ENCODE measurements at places on chromosomes 1 and 21. TPM values are rescaled to one million over a fixed set of nuclear protein-coding genes. Genes with fewer than 3 reads are reported as not detected.

GRCh38 chr1:220803401-220804201 lies 16.9 kb downstream of the MTARC1 start:
- no peaks in the 10 kb centered on the region for H3K4me1 ChIP-seq
- H3K27ac ChIP-seq: no peak overlapping the region

Gene ARID1A
- 98.0 TPM for total RNA-seq

GRCh38 chr1:245396615-245397014 lies 241.8 kb downstream of the KIF26B start:
- H3K27ac ChIP-seq: no peak overlapping the region
- no peak overlapping the region for H3K4me3 ChIP-seq
- H3K36me3 ChIP-seq: no peaks in the 10 kb centered on the region
- H3K27me3 ChIP-seq: no peaks in the 10 kb centered on the region
- no peak for DNase-seq

Gene PRR9
- not detected for total RNA-seq

GRCh38 chr1:110012100-110012780 lies 22.2 kb upstream of the STRIP1 start:
- peaks cover 27% of the 10 kb centered on the region for H3K4me1 ChIP-seq
- H3K27me3 ChIP-seq: no peaks in the 10 kb centered on the region
- DNase-seq: peak; percentile 45

DNA sequence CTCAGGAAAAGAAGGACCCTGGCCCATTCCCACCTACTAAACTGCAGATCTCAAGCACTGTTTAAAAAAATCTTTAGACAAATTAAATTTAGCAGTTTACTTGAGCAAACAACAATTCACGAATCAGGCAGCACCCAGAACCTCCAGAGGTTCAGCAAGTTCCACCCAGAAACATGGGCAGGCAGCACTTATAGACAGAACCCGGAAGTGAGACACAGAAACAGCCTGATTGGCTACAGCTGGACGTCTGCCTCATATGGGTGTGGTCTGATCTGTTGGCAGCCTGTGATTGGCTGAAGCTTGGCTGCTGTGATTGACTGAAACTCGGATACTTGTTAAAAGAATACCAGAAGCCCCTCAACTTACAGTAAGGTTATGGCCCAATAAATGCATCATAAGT lies 34.7 kb upstream of the COL6A2 start:
- H3K36me3 ChIP-seq: no peaks in the 10 kb centered on the region
- no peak for DNase-seq
- H3K27me3 ChIP-seq: no peaks in the 10 kb centered on the region
- H3K4me1 ChIP-seq: no peaks in the 10 kb centered on the region

DNA sequence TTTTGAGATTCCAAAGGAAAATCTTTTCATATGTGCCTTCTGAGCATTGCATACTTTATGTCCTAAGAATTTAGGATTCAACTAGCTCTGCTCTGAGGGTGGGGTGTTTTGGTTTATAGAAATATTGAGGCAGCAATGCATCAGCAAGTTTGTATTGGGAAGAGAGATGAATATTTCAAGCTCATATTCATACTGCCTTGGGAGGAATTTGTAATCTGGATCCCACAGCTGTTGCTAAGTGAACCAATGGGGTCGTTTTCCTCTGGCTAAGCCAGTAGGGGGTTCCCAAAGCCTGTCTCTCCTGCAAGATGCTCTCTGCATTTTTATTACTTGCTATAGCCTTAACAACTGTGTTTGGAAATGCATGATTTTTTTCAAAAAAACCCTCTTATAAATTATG lies 130.6 kb downstream of the SNX7 start:
- DNase-seq: no peak
- no peaks in the 10 kb centered on the region for H3K4me1 ChIP-seq
- H3K27me3 ChIP-seq: no peaks in the 10 kb centered on the region
- no peak overlapping the region for H3K4me3 ChIP-seq
- H3K36me3 ChIP-seq: no peaks in the 10 kb centered on the region
- H3K27ac ChIP-seq: no peak overlapping the region

GRCh38 chr1:244254467-244254866 lies 197.2 kb downstream of the ADSS2 start:
- H3K27me3 ChIP-seq: no peaks in the 10 kb centered on the region
- H3K27ac ChIP-seq: no peak overlapping the region
- DNase-seq: no peak
- H3K4me1 ChIP-seq: peaks cover 5% of the 10 kb centered on the region
- H3K4me3 ChIP-seq: no peak overlapping the region

- no peak overlapping the region for H3K4me3 ChIP-seq
- H3K27me3 ChIP-seq: no peaks in the 10 kb centered on the region
- no peaks in the 10 kb centered on the region for H3K36me3 ChIP-seq
- DNase-seq: no peak
- H3K27ac ChIP-seq: no peak overlapping the region
Measured at GRCh38 chr1:38053416-38054091, 7.0 kb upstream of the POU3F1 start.

DNA sequence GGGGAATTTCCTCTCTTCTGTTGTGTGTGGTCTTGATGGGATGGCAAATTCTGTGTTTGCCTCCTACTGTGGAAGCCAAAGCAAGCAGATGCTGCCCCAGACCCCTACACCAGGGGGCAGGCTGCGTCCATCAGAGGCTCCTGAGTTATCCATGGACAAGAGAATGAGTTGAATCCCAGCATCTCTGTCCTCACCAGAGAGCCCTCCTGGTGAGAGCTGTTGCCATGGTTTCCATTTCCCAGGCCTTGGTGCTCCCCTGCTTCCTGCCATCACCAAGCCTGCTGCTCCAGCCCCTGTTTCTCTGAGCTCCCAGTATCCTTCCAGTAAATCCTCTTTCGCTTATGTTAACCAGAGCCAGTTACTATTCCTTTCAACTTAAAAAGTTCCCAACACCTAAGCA lies 20.4 kb upstream of the GNG12 start:
- no peaks in the 10 kb centered on the region for H3K4me1 ChIP-seq
- no peaks in the 10 kb centered on the region for H3K27me3 ChIP-seq
- no peak overlapping the region for H3K27ac ChIP-seq
- DNase-seq: no peak
- no peak overlapping the region for H3K4me3 ChIP-seq

DNA sequence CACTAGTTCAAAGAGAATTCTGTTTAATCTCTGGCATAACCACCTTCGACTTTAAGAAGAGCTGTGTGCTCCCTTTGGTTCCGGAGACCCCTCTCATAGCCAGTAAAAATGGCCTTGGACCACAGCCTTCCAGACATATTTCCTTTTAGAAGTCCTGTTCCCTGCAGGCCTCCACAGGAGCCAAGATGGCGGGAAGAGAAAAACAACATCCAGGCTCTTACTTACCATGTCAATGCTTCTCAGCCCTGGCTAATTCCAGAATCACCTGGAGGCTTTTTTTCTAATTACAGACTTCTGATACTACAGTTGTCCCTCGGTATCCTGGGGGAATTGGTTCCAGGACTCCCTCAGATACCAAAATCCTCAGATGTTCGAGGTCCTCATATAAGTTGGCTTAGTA lies 362.5 kb downstream of the PBX1 start:
- H3K4me3 ChIP-seq: no peak overlapping the region
- no peaks in the 10 kb centered on the region for H3K27me3 ChIP-seq
- no peak overlapping the region for H3K27ac ChIP-seq
- H3K4me1 ChIP-seq: no peaks in the 10 kb centered on the region

GRCh38 chr1:156852418-156852874 lies 6.5 kb downstream of the INSRR start:
- no peak overlapping the region for H3K4me3 ChIP-seq
- no peaks in the 10 kb centered on the region for H3K27me3 ChIP-seq
- DNase-seq: no peak
- H3K36me3 ChIP-seq: no peaks in the 10 kb centered on the region
- no peak overlapping the region for H3K27ac ChIP-seq

Gene WDR64
- total RNA-seq: not detected

Gene CLCA4
- total RNA-seq: 0.05 TPM

Gene GJC2
- total RNA-seq: 0.44 TPM

GRCh38 chr1:93440706-93441105 lies 7.2 kb upstream of the FNBP1L start:
- H3K36me3 ChIP-seq: no peaks in the 10 kb centered on the region
- no peak overlapping the region for H3K4me3 ChIP-seq
- no peak for DNase-seq
- H3K27ac ChIP-seq: no peak overlapping the region
- no peaks in the 10 kb centered on the region for H3K27me3 ChIP-seq

GRCh38 chr1:11930571-11931445 lies 3.7 kb upstream of the PLOD1 start:
- H3K36me3 ChIP-seq: no peaks in the 10 kb centered on the region
- H3K4me3 ChIP-seq: no peak overlapping the region
- no peak overlapping the region for H3K27ac ChIP-seq
- peaks cover 26% of the 10 kb centered on the region for H3K4me1 ChIP-seq
- no peak for DNase-seq

DNA sequence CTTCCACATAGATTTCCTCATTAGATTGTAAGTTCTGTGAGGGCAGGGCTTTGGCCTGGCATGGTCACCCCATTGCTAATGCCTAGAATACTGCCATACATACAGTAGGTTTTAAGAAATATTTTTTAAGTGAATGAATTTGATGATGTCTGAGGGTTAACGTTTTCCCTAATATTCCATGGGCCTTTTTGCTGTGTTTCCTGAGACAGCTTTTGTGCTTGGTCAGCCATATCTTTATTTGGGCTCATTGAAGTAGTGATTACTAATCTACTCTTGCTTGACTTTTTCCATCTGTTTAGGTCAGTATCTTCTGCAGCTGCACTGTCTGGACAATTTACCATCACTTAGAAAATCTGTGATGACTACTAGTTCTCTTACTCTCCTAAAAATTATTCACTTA lies 3.5 kb downstream of the CDC42 start:
- H3K4me3 ChIP-seq: peak overlapping the region; percentile 41
- peaks cover 4% of the 10 kb centered on the region for H3K4me1 ChIP-seq
- H3K27me3 ChIP-seq: no peaks in the 10 kb centered on the region
- no peak overlapping the region for H3K27ac ChIP-seq
- peaks cover 10% of the 10 kb centered on the region for H3K36me3 ChIP-seq

DNA sequence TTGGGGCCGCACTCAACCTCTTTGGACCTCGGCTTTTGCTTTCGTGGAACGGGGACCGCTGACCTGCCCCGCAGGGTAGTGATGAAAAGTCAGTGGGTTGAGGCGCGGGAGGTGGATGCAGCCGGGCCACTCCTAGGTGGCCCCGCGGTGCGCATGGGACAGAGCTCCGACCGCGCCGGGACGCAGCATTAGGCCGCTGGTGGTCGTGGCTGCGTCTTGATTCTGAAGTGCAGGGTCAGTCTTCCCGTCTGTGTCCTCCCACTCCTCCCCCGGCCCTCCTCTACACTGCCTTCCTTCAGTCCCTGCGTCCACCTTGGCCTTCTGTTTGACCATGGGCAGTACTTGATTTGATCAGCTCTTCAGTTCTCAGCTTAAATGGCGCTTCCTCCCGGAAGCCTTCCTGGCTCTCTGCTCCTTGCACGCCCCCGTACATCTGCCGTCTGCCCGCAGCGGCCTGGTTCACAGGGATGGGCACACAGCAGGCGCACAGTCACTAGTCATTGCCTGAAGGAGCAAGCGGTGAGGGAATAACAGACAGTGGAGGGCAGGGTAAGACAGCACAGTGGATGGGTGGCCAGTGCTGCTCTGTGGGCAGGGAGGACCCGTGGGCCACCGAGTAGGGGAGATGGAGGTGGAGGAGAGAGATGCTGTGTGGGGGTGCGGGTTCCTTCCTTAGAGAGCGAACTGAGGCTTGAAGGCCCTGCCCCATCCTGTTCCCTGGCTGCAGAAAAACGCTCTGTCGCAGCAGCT lies 633 bp downstream of the THEMIS2 start:
- no peak for DNase-seq
- peak overlapping the region; percentile 90 for H3K4me3 ChIP-seq
- peaks cover 2% of the 10 kb centered on the region for H3K36me3 ChIP-seq
- peaks cover 42% of the 10 kb centered on the region for H3K4me1 ChIP-seq
- H3K27ac ChIP-seq: peak overlapping the region; percentile 93

GRCh38 chr1:76351655-76352054 lies 277.1 kb downstream of the ST6GALNAC3 start:
- H3K27me3 ChIP-seq: no peaks in the 10 kb centered on the region
- DNase-seq: no peak
- H3K4me1 ChIP-seq: no peaks in the 10 kb centered on the region
- H3K36me3 ChIP-seq: no peaks in the 10 kb centered on the region
- H3K27ac ChIP-seq: no peak overlapping the region
- no peak overlapping the region for H3K4me3 ChIP-seq

DNA sequence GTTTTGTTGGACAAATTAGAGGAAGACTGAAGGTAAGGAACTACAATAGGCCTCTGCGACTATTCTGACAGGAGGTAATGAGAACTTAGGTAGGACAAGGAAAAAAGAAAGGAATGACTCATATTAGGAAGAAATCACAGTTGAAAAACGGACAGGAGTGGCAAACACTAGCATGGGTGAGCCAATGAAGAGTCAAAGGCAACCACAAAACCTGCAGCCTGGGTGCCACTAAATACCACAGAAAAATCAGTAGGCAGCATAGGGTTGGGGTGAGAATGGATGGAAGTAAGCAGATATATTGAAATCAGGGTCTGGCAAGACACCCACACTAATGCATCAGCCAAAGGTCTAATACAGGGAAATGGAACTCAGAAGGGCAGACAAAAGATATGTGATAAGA lies 10.0 kb downstream of the RBM34 start:
- H3K27me3 ChIP-seq: no peaks in the 10 kb centered on the region
- no peak overlapping the region for H3K27ac ChIP-seq
- H3K36me3 ChIP-seq: no peaks in the 10 kb centered on the region
- H3K4me3 ChIP-seq: no peak overlapping the region

Gene SVBP
- 16.4 TPM for total RNA-seq

Gene EXTL2
- 11.6 TPM for total RNA-seq
